AG04450 (cell line): ENCODE measurements at places on chromosomes 5 and 9.

GRCh38 chr5:2536632-2537377 is 214.7 kb downstream of the IRX2 start:
- DNase-seq = no peak

DNA sequence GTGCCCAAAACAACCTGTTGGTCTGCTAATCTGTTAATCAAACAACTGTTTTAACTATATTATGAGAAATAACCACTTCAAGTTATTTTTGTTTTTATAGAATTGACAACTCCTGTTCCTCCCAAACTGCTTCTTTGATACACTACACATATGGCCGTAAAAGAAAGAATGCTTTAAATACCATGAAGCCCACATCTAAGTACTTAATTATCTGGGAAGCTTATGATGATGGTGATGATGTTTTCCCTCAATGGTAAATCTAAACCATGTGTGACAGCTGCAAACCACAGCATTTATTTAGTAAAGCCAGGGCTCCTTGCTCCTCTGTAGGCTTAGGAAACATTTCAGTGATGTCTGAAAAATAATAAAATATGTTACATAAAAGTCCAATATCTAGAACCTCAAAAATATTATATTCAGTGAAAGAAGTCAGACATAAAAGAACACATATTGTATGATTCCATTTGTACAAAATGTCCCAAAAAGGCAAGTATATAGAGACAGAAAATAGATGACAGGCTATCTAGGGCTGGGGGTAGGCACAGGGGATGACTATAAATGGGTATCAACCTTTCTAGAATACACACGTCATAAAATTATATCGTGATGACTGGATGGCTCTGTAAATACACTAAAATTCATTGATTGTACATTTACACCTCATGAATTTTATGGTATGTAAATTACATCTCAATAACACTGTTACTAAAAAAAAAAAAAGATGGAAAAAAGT is 154.1 kb downstream of the EFNA5 start:
- DNase-seq = no peak

GRCh38 chr5:73229271-73229670 is 56.3 kb downstream of the TMEM174 start:
- no peak for DNase-seq

DNA sequence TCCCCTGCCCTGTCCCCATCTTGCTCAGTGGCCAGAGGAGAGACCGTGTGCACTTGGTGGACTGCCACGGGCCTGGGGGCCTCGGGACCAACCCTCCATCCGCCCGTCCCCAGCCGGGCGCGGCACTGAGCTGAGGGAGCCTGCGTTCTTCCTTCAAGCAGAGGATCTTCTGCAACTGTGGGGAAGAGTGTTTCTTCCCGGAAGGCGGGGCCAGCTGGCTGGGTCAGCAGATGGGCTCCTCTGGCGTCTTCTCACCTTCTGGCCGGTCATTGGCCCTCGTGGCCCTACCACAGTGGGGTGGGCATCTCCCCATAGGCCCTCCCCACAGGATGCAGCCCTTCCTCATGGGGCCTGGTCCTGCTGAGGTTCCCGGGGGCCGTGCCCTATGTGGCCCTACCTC is 17.4 kb downstream of the RXRA start:
- no peak for DNase-seq

DNA sequence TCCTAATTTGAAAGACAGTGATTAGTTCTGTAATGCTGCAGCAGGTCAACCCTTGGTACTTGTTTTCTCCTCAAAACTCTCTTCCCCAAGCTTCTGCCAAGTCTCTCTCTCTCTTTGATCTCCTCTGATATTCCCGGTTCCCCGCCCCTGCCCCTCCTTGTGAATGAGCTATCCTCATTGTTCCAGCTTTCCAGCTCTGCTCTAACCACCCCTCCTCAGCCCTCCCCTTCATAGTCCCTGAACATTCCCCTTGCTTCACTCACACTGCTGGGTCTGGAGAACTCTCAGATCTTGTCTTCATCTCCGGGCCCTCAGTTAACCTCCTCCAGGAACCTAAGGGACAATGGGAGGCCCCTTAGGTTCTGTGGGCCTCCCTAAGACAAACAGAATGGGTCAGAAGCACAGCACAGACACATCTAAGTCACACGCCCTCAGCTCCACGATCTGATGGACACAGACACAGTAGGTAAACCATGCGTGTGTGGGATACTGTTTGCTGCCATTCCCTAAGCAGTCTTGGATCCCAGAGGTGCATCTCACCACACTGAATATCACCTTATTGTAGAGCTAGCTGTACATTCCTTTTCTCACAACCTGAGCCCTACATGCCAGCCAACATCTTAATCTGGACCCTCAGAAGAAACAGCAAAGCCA is 17.4 kb upstream of the LARP1 start:
- no peak for DNase-seq

DNA sequence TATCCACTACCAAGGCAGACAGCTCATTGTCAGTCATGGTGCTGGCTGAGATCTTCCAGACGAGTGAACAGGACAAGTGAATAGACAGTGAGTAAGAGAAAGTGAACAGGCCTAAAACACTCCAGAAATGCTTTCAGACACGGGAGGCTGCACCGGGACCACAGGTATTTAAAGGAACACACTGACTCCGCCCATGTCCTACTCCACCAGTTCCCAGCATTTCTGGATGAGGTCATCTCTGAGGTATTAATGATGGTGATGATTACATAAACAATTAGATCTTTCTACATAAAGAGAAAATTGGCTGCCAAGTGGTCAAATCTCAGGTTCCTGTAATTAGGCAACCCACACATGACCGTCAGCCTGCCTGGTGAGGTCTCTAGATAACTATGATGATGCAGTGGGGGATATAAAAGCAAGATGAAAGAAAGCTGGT is at the start of gene ACTBL2:
TSS of gene ACTBL2 (minus strand) at position 141 of the 436 bp plus-strand sequence. CDS start at position 37, 104 bp downstream.
- DNase-seq = no peak

- no peak for DNase-seq
Observed at GRCh38 chr5:100434815-100435214, 100.4 kb upstream of the FAM174A start.

- DNase-seq = no peak
Observed at GRCh38 chr9:89547000-89547399, 49.1 kb upstream of the SEMA4D start.

DNA sequence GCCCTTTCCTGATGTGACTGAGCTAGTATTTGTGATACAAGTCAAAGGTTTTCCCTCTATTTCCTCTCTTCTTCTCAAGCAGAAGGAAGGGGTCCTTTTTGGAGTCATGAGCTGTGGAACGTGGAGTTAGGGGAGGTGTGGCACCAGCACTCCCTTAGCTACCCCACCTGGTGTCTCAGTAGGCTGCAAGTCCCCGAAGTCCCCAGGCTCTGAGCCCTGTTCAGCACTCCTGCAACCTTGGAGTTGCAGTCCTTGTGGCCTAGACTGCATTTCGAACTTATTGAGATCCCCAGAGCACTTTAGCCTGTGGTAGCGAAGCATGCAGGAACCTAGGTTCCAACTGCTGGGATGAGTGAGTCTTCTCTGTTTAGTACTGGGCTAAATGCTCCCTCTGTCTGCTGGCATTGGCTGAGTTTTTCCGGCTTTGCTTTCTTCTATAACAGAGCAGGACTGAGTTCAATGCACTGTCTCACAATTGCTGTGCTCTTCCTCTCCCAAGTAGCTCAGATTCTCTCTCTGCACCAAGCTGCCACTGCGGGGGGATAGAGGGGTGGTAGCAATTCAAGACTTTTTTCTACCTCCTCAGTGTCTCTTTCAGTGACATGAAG is 600.7 kb upstream of the CDH9 start:
- DNase-seq = no peak

GRCh38 chr5:73606206-73606753 is 19.7 kb upstream of the ARHGEF28 start:
- DNase-seq = no peak

GRCh38 chr9:110072597-110073355 is 135.2 kb downstream of the C9orf152 start:
- no peak for DNase-seq

DNA sequence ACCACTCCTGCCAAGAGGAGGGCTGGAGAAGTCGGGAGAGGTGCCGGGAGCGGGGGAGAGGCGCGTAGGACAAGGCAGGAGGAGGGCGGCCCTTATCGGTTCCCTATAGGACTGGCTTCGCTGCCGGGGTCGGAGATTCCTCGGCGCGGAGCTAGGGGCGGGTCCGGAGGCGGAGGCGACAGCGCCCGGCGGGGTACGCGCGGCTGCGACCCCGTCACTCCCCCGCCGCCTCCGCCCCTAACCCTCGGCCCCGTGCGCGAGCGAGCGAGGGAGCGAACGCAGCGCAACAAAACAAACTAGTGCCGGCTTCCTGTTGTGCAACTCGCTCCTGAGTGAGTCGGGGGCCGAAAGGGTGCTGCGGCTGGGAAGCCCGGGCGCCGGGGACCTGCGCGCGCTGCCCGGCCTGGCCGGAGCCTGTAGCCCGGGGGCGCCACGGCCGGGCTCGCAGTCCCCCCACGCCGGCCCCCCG is 2.0 kb downstream of the GLIS3 start:
- DNase-seq = no peak

- no peak for DNase-seq
Observed at GRCh38 chr5:135750506-135750905, 84.0 kb upstream of the SLC25A48 start.

GRCh38 chr5:15160091-15160490 is 288.5 kb upstream of the ANKH start:
- no peak for DNase-seq

- DNase-seq = no peak
Observed at GRCh38 chr5:98425640-98426039, 347.8 kb upstream of the RGMB start.

DNA sequence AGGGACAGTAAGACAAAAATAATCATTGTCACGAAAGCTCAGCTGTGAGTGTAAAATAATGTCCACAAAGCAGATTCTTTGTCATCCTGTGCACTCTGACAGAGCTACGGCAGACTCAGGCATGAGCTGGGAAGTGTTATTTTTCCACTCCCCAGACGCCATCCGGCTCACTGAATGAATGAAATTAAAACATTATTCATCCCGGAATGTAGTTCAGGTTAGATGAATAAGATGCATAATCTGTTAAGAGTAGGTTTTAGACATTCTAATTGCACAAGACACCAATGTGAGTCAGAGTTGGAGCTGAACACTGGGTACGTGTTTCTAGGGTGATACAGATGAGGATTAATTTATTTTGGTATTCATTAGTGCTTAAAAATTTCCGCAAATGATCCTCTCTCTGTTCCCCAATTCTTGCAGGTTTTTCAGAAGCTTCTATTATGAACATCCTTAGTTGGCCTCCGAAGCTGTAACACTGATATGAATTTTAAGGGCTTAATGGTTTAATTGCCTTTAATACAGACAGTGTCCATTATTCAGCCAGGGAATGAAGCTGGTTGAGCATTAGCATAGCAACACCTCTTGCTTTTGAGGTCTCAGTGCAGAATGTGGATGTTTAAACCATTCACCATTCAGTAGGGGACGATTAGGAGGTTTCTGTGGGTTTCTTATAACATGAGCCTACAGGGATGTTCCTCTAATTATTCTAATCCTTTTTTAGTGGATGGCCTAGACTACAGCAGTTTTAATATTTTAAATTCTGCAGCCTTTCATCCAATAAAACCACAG is 65.6 kb upstream of the FRRS1L start:
- no peak for DNase-seq

- DNase-seq = no peak
Observed at GRCh38 chr9:107704774-107705173, 215.2 kb upstream of the KLF4 start.

DNA sequence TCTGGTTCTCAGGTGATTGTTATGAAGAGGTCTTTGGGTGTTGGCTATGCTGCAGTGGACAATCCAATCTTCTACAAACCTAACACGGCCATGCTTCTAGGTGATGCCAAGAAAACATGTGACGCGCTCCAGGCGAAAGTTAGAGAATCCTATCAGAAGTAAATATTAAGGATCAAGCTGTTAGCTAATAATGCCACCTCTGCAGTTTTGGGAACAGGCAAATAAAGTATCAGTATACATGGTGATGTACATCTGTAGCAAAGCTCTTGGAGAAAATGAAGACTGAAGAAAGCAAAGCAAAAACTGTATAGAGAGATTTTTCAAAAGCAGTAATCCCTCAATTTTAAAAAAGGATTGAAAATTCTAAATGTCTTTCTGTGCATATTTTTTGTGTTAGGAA is 101.3 kb downstream of the NNT start:
- DNase-seq = no peak

DNA sequence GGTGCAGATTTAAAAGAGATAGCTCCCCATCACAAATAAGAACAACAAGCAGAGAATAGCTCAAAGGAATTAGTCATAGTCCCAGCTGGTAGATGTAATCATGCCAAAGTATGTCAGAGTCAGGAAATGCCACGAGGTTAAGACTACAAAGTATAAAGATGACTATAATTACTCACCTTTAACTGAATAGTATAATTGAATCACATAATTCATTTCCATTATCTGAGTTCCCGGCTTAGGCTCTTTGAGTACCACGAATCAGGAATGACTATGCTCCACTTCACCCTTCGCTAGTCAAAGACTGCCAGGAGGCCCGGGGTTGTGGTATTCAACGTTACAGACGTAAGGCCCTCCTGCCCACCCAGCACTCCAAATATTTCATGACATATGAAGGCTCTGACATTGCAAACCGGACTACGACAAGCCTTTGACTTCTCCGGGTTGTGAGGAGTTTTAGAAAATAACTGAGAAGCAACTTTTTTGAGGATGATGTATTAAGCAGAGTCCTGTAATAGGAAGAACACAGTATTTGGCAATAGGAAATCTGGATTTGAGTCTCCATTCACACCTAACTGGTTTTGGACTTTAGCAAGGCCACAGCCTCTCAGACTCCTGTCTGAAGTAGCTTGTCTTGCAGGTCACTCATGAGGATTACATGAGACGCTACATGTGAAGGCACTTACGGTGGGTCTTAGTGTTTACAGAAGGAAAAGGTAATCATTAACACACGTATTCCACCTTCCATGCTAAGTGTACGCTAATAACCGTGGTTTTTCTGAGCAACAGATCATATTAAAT is 64.6 kb downstream of the ENC1 start:
- DNase-seq = no peak

DNA sequence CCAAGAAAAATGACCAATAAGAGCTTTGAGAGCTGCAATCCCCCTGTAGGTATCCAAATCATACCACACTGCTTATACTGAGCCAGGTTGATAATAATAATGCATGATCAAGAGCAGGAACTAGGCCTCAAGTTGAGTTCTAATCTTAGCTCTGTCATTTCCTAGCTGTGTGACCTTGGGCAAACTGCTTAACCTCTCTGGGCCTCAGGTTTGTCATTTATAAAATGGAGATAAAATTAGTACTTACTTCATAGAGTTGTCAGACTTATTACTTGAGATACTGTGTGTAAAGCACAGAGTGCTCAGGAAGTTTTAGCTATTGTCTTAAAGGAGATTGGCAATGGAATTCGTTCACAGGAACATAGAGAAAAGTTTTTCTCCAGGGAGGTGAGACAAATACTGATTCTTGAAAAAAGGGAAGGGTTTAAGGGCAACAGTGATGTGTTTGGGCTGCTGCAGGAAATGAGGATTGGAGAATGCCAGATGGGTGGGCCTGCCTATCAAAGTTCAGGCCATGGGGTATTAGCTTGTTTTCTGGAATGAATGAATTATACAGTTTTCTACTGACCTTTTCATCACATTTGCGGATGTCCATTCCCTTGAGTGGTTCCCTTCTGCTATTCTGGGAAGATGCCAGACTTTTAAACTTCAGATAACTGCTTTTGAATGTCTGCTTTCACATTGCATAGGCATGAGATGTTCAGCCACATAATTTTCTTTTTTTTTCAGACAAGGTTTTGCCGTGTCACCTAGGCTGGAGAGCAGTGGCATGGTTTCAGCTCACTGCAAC is 10.2 kb upstream of the ATP6V0E1 start:
- no peak for DNase-seq

- no peak for DNase-seq
Observed at GRCh38 chr9:30913331-30913730, 1471.1 kb upstream of the ACO1 start.

GRCh38 chr9:8564960-8565359 is 765.4 kb upstream of the DMAC1 start:
- DNase-seq = no peak
